ENCODE measurements at places on chromosomes 4 and X.

DNA sequence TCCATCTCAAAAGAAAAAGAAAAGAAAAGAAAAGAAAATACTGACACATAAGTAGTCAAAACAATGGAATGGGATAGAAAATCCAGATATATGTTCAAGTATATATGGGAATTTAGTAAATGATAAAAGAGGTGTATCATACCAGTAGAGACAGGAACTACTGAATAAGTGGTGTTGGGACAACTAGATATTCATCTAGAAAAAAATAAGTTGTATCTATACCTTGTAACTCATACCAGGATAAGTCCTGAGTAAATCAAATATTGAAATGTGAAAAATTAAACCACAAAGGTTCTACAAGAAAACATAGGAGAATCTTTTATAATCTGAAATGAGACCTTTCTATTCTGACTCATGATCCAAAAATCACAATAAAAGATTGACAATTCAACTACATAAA lies 58.5 kb downstream of the RBM47 start:
- DNase-seq: no peak

GRCh38 chrX:63713526-63713925 lies 71.5 kb downstream of the ARHGEF9 start:
- peak; percentile 16 for DNase-seq

DNA sequence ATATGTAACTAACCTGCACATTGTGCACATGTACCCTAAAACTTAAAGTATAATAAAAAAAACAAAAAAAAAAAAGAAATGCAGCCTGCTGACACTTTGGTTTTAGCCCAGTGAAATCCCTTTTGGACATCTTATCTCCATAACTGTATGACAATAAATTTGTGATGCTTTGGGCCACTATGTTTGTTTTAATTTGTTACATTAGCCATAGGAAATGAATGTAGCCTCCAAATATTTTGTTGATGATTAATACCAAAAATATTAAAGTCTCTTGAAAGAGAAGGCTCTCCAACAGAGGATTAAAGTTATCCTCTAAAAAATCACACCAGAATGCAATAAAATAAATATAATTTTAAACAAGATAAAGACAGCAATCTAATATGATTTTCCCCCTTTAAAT lies 852.7 kb upstream of the SLIT2 start:
- no peak for DNase-seq

DNA sequence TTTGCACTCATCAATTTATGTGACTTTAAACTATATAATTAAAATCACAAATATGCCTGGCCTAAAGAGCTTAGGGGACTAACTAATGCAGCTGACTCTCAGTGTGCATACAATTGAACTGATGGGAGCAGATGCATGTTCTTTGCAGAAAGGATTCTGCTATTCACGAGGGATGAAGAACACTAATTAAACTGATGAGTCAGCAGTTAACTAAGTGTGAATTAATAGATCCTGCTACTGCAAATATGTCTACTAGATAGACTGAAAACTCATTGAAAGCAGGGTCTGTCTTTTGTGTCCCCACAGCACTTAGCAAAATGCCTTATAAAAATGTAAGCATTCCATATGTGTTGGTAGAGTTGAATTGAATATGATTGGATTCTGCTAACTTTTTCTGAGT lies 104.0 kb downstream of the SRPX start:
- no peak for DNase-seq

DNA sequence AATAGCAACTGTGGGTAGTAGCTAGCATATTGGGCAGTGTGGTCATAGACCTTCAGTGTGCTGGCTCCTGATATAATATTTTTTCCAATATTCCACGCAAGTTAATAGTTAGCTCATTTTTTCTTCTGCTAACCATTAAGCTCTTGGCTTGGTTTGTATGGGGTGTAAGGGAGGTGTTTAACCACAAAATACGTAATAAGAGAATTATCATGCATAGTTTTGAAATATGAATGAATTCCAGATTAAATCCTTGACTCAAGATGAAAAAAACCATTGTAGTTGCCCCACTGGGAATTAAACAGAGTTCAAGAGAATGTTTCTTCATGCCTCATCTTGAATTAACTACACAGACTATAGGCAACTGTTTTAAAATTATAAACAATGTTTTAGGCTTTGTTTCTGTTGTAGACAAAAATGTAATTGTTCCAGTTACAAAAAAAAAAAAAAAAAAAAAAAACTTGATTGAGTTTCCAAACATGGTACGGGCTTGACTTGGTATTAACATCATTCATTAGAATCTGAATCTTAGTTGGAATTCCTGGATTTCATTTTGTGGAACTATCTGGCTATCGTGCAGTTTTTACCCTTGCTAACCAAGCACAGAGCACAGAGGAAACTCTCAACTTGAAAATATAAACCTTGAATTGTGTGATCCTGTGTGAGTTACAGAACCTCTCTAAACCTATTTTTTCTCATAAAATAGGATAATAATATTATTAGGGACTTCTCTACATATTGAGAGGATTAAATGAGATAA lies 28.4 kb downstream of the CXCL1 start:
- DNase-seq: no peak

- no peak for DNase-seq
Observed at GRCh38 chrX:6718766-6719165, 183.8 kb upstream of the VCX3A start.

DNA sequence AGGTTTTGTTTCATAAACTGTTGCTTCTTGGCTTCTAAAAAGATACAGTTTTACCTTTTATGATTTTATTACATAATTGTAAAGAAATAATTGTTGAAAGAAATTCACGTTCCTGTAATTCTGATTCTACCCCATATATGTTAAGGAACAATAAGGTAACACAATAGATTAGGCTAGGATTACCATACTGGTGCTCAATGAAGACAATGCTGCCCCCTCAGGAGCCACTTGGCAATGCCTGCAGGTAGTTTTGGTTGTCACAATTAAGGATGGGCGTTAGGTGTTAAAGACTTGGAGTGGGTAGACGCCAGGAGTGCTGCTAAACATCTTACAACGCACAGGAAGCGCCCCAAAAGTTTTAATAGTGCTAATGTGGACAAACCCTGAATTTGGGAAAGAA lies 133.2 kb downstream of the NLGN4X start:
- DNase-seq: peak; percentile 43

DNA sequence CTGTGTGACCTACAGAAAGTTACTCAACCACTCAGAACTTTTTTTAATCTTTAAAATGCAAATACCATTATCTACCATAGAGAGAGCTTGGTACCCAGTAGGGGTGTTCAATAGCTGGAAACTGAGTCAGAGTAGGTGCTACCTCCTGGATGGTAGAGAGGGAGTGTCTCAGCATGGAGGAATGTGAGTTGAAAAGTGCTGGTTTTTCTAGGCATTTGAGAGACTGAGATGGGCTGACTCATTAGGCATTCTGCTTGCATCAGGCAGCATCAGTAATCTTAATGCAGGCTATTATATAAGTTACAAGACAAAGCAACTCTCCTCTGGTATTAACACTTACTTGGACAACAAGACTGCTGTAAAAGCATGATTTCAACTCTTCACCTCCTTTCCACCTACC lies 70.9 kb upstream of the ARHGEF9 start:
- DNase-seq: no peak

DNA sequence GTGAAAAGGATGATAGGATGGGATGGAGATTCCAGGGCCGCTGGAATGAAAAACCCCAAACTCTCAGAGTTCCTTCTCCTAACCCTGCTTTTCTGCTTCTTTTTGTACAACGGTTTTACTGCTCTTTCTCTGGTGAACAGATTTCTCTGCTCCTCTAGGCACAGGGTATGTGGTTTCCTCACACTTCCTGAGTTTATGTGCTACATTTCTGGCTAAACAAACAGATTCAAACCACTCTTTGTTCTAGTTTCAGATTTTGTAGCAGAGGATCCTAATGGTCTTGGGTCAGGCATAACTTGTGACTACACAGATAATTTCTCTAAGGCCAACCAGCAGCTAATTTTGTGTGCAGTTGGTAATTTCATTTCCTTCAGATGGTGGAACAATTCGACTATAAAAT lies 52.6 kb downstream of the OSTC start:
- DNase-seq: no peak

GRCh38 chrX:51361251-51361650 lies 28.6 kb downstream of the NUDT10 start:
- DNase-seq: no peak

DNA sequence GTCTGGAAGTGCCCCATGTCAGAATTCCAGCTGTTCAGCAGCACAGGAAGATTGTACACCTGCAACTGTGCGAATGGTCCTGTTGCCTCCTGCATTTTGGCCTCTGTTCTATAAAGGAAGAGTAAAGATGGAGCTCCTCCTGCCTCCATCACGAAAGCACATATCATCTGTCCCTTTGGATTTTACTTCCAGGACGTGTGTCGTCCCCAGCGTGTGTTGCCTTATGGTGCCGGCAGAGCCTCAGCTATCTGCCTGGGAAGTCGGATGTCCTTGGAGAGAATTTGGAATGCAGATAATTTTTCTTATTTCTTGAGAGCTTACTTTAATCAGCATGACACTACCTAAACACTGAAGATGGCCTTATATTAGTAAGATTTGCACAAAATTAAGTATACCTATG lies 97.7 kb downstream of the GATB start:
- no peak for DNase-seq

- peak; percentile 65 for DNase-seq
Observed at GRCh38 chrX:12901486-12901885, 4.9 kb upstream of the TLR8 start.
